ENCODE measurements at places on chromosomes 7 and 10.

DNA sequence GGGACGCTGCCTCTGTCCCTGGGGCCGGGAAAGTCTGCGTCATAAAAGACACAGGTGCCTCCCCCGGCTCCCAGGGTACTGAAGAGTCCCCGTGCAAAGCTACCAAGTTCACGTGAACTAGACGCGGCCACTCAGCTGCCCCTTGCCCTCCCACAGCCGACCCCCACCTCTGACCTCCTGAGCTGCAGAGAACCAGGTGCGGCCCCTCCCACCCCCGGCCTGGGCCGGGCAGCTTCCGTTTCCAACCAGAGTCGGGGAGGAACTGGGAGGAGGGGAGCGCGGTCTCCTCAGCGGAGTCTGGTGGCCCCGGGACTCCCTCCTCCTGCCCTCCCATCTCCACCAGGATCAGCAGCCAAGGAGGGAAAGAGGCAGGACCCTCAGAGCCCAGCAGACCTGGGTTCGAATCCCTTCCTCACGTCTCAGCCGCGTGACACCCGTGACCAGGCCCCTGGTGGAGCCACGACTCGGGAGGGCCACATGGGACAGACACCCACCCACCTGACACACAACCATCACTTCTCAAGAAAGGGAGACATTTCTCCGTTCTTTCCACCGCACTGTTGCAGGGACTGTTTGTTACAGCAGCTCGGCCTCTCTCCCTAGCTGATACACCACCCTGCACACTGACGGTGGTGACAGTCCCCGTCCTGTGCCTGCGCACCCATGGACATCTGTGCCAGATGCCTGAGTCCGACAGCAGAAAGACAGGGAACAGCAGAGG, 37.4 kb upstream of the PDGFA start:
- no peak for DNase-seq

DNA sequence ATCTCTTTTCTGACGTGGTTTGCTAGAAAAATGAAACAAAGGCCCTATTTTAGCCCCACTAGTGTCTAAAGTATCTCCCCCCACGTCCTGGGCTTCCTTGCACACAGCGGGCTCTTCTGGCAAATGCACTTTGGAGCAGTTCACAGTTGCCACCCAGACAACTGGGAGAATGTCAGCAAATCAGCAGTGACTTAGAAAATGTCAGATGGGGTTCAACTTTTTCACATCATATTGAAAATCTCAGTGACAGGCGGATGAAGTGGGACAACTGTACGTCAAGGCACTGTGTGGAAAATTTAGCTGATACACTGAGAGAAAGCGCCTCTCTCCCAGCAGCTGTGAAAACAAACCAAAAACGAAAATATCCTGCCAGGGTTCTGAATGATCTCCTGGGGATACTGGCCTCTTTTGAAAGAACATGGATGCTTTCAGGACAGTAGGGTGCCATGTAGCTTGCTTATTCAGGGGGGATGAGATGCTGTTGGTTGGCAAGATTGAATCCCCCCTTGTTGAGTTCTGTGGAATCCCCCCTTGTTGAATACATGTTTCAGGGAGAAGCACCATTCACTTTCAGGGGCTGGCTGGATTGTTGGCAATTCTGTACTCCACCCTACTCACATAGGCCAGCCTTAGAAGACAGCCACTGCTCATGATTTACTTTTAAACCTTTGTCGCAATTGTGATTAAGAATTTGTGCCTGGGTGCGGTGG, 372.8 kb upstream of the CELF2 start:
- no peak for DNase-seq

DNA sequence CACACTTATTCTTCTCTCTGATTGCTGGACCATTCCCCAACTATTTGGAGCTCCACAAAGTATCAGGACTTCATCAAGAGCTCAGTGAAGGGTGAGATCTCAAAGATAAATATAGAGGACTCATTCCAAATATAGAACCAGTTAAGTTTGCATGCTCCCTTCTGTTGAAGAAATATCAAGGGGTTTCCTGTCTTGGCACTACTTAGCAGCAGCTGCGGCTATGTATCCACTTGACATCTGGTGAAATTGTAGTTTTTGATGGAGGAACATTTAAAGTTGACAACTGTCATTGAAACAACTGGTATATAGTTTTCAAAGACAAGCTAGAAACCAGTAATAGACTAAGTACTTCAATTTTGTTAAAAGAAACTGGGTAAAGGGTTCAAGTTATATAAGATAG, 1.0 kb upstream of the SPAG6 start:
- no peak for DNase-seq

DNA sequence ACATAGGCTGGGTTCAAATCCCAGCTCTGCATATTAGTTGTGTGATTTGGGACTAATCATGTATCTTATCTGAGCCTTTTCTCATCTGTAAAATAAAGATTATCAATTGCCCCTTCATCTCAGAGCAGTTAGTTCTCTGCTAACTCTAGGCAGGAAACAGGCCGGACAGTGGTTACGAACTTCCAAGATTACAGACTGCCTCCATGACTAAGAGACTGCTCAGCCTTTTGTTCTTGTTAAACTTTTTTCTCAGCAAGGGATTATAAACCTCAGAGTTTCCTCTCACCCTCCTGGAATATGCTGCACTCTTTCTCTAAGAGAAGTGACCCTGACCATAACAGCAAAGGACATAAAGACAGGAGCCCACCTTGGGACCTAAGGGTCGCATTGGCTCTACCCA, 52.5 kb upstream of the NFKB2 start:
- peak; percentile 84 for DNase-seq

DNA sequence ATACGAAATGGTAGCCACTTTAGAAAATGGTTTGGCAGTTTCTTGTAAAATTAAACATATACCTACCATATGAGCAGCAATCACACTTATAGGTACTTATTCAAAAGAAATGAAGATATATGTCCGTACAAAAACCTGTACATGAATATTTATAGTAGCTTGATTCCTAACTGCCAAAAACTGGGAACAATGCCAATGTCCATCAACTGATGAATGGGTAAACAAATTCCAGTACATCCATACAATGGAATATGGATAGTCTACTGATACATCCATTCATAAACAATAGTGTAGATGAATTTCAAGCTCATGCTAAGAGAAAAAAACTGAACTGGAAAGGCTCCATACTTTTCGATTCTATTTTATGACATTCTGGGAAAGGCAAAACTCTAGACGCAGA, 68.5 kb downstream of the AGK start:
- no peak for DNase-seq

GRCh38 chr7:113159746-113160339, 41.5 kb upstream of the SMIM30 start:
- DNase-seq, result peak; percentile 44

DNA sequence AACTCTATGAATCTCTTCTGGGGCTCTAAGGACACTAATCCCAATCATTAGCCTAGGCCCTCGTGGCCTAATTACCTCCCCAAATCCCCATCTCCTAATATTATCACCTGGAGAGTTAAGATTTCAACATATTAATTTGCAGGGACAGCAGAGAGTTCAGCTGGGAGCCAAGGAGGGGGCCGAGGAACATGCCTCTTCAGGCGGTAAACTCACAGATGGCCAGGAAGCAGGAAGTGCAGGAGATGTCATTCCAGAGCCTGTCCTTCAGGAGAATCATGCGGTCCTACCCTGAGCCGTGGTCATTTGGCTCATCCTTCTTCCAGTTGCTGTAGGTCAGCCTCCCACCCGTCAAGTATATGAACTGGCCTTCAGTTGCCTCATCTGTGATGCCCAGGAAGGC, 21.9 kb upstream of the SFTPA2 start:
- no peak for DNase-seq

DNA sequence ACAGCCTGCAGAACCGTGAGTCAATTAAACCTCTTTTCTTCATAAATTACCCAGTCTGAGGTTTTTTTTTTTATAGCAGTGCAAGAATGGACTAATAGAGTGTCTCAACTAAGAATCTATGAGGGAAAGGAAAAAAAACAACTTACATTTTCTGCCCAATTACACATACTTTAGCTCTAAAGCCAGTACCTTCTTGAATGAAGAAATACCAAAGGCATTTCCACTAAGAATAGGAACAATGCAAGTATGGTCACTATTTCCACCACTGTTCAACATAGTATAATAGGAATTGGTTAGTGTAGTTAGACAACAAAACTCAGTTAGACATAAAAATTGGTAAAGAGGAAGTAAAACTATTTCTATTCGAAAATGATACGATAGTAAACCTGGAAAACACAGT, 37.6 kb downstream of the MICU1 start:
- DNase-seq, result no peak

DNA sequence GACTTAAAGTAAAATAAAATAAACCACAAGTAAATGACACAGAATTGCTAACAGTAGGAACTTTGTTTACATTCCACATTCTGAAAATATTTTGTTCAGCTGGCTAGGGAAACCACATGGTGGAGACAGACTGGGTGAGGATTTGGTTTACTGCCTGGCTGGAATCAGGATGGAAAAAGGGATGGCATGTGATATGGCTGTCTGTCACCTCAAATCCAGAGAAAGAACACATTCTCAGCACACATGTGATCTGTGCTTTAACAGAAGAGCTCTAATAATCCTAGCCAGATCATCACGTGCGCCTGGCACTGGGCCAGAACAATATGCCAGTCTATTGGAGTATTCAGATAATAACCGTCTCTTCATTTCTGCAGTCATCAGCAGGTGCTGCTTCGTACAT, 90.9 kb upstream of the PIP4K2A start:
- peak; percentile 78 for DNase-seq

- no peak for DNase-seq
Measured at GRCh38 chr10:3411044-3411443, 238.5 kb upstream of the PITRM1 start.

- peak; percentile 87 for DNase-seq
Measured at GRCh38 chr10:70816220-70816894, 609 bp downstream of the SGPL1 start.

GRCh38 chr10:106795619-106796018, 368.9 kb downstream of the SORCS1 start:
- no peak for DNase-seq

DNA sequence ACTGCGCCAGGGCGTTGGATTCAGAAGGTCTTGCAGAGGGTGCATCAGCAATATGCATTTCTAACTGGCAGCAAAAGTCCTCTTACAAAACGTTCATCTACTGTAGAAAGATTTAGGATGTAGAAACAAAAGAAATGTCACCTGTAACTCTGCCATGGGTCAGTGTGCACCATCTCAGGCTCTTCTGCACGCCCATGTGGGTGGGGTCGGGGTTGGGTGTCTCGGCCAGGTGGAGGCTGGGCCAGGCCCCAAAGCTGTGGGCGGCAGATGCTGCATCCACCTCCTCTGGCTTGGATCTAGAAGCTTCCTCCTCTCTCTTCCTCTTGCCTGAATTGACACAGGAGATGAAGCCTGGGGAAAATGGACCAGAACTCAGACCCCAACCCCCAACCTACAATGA, 111.3 kb upstream of the PPP2R2D start:
- no peak for DNase-seq

DNA sequence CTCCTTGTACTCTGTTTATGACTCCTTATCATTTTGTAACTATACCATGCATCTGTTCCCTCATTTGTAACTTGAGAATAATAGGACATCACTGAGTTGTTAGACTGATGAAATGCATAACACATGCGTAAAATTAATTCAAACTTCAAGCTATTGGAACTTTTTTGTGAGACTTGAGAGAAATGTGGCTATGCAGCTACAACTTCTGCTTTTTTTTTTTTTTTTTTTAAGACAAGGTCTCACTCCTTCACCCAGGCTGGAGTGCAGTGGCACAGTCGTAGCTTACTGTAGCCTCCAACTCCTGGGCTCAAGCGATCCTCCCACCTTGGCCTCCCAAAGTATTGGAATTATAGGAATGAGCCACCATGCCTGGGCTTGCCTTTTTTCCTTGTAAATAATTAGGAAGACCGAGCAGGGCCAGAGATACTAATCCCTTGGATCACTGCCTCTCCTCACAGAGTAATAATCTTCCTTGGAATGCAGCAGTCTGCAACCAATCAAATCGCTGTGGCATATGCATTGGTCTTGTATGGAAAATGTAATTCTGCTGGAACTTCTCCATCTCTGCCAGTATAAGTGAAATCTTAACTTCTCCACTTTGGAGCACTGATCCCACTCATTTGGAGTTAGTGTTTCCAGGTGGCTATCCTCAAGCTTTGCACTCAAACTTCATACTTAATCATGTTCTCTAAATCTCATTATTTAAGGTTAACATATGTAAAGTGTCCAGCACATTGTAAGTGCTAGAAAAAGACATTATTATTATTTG, 2.0 kb upstream of the PANK1 start:
- no peak for DNase-seq

- DNase-seq, result no peak
Measured at GRCh38 chr10:24239289-24240040, 30.5 kb downstream of the KIAA1217 start.

DNA sequence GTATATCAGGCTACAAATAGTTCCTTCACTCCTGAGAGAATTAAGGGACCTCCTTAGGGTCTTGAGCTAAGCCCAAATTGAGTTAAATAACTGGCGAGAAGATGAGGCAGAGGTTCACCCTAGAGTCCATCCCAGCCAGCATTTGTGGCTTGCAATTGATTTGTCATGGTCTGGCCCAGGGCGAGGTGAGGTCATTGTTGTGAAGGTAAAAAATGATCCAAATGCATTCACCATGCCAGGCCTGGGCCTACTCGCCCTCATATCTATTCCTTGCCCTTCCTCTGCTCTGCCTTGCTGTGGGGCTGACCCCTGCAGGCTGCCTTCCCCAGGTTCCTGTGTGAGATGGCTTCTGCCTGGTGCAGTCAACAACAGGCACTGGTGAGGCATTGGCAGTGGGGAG, 207.2 kb downstream of the ZNF365 start:
- no peak for DNase-seq

DNA sequence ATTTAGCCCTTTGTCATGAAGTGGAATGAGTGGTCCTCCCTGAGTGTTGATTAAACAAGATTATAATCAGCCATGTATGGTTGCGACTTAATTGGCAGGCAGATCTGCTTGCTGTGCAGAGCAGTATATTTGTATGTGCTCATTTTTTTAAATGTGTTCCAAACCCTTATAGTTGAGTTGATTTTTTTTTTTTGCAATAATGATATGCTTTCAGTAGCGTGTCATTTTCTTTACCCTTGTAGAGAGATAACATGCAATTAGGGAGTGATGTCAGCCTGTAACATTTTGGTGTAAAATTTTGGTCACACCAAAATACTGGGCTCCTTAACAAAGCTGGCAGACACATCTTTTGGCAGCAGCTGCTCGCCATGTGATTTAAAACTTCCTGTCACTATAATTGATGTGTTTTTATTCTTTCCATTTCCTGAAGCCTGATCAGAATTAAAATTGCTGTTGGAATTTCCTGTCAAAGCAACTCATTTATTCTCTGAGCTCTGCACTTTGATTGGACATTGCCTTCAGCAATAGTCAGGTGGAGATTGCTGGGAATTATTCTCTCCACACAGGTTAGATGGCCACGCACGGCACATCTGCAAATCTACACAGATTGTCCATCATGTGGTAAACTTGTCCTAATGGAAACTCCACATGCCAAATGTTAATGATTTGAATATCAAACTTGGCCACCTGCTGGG, 125.3 kb downstream of the DYNC1I1 start:
- DNase-seq, result no peak
